ENCODE measurements at places on chromosomes 3 and 15.
A peak's percentile ranks its signal among the peaks of the same experiment; 100 is the strongest.

DNA sequence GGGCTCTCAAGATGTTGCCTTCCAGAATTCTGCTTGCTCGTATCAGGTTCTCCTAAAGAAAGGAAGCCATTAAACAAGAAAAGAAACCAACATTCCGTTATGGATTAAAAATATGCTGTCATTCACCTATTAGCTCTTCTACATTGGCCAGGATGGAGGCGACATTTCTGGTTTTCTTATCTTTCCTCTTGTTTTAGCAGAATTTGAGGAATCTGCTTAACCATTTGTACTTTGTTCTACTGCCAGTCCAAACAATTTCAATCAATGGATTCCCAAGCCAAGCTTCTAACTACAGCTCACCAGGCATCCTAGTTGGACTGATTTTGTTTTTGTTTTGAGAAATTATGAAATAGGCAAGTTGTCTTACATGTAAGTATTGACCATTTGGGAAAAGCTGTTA, 164.6 kb upstream of the TSC22D2 start:
- no peak for DNase-seq

GRCh38 chr3:158532099-158532734, 38.8 kb upstream of the MLF1 start:
- no peak for DNase-seq

DNA sequence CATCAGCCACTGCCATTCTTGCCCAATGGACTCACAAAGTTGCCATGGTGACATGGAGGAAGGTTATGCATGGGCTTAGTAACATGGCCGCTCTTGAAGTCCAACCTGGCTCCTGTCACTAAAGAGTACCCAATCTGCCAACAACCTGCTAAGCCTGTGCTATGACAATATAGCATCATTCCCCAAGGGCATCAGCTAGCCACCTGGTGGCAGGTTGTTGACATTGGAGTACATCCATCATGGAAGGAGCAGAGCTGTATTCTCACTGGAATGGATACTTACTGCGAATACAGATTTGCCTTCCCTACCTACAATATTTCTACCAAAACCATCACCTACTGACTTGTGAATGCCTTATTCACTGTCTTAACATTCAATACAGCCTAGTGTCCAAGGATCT, 138.9 kb upstream of the RORA start:
- DNase-seq, result no peak

DNA sequence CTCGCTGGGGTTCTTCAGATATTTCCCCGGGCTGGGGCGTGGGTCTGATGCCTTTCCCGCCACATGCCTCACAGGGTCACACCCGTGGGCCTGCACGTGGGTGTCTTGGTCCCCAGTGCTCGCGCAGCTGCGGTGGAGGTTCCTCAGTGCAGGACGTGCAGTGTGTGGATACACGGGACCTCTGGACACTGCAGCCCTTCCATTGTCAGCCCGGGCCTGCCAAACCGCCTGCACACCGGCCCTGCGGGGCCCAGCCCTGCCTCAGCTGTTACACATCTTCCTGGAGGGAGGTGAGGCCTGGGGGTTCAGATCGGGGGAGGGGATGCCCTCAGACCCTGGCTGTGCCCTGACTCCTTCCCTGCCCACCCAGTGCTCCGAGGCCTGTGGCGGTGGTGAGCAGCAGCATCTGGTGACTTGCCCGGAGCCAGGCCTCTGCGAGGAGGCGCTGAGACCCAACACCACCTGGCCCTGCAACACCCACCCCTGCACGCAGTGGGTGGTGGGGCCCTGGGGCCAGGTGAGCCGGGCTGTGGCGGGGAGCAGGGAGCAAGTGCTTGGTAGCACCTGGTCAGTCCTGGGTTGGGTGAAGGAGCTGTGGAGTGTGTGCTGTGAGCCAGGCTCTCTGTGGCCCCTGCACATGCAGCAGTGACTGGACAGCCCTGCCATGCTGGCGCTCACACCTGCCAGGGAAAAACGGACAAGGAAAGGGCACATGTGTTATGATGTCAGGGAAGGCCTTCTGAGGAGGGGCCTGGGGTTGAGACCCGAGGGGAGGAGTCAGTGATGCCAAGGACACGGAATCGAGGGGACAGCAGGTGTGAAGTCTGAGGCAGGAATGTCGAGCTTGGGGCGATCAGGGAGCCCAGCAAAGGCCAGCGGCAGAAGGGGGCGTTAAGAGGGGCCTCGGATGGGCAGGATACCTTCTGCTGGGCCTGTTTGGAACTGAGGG, 88.9 kb downstream of the TBC1D2B start:
- peak; percentile 72 for DNase-seq

- DNase-seq, result no peak
Measured at GRCh38 chr3:144692488-144692887, 720.9 kb downstream of the DIPK2A start.

DNA sequence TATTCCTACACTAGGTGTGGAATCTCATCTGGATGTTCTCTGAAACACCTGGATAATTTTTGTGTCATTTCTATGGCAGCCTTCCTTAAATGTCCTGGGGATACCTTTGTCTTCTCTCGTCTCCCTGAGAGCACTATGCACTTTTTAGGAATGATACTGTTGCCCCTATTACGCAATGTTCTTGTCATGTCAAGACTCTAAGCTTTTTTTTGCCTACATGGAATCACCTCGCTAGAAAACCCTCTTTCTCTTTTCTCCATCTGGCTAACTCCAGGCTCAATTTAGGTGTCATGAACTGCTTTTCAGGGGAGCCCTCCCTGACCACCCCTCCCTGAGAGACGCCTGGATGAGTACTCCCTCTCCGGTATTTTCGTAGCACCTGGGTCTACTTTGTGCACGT, 81.3 kb downstream of the SOX2 start:
- no peak for DNase-seq

GRCh38 chr3:11307830-11308432, 35.7 kb downstream of the ATG7 start:
- DNase-seq, result no peak

DNA sequence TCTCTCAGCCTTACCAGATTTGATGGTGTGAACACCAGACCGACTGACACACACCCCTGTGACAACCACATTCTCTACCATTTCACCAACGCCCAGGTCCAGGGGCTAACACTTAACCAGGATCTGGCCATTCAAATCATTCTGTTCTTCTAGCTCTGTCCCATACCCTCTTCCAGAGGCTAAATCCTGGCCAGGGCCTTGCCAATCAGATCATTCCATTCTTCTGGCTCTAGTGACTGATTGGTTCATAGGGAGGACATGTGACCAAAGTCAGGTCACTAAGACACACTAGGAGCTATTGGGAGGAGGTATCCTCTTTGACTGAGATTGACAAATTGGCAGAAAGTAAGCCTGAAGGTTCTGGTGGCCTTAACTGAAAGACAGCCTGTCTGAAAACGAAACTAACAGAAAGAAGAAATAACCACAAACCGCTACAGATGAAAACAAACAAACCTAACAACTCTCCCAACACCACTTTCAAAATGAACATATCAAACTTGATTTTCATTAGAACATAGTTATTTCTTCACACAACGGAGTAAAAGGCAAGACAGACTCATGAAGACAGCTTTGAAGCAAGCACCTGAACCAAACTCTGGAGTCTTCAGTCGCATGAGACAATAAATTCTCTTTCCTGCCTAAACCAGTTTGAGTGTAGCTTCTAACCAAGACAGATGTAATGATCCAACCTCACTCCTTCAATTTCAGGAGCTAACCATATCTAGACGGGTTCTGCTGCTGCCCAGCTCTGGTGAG, 68.5 kb downstream of the TRANK1 start:
- DNase-seq, result peak; percentile 3

DNA sequence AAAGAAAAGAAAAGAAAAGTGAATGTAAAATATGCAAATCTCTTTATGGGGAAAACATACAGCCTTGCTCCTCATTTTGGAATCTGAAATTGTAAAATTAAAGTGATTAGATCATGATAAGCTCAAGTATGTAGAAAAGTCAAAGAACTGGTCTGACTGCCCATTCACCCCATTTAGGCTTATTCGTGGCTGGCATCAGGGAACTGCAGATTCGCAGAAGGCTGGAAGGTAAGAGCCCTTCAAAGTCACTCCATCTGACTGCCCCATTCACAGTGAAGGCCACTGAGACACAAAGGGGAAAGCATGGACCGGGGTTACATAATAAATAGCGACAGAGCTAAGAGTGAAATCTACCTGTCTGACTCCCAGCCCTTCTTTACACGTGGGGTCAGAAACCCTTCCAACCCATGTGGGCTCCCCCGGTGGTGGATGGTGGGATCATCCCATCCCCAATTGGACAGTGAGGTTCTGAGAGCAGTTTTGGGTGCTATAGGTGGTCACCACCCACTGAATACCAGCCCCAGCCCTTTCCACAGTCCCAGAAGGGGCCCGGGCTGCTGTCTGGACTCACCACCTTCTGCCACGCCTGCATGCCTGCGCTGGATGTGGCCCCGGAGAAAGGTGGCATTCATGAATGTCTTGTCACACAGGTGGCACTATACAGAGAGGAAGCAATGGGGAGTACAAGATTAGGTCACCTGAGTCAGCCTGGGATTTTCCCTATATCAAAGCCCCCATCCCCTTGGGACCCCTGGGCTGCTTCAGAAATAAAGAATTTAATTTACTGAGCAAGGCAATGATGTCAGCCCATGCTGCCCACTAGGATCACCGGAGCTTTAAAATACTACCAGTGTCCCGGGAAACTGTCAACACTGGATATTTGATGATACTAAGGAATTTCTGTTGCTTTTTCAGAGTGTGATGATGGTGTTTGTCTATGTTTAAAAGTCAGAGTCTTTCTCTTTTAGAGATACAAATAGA, 17.9 kb downstream of the DZIP1L start:
- no peak for DNase-seq

DNA sequence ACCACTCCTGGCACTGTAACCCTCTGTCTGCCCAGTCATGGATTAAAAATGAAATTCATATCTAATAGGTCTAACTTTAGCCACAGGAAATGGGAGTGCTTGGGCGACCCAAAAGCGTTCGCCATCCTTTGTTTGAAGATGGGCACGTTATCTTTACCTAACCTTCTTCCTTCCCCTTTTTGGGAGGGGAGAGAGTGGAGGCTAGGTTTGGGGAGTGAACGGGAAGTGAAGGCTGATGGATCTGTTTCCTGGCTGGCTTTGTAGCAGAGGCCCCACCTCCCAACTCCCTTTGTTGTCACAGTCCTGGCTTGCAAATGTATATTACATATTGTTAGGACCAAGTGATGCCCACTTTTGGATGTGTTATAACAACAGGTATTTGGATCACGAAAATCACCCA, 98.1 kb upstream of the ARHGEF3 start:
- DNase-seq, result no peak

DNA sequence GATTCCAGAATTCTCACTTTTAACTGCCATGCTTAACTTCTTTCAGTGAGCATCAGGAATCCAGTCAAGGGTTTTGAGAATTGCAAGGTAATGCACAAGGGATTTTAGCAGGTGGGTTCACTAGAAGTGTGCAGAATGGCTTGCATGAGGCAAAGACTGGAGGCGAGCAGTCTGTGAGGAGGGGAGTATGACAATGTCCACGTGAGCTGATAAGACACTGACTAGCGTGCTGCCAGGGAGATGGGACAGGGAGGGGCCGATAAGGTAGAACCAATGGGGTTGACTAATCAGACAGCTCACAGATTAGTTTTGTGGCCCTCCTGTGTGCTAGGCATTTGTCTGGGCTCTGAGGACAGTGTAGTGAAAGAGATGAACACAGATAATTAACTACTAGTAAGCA, 102.0 kb upstream of the DAZL start:
- DNase-seq, result no peak

GRCh38 chr3:101861212-101861788, 12.0 kb downstream of the NFKBIZ start:
- no peak for DNase-seq

DNA sequence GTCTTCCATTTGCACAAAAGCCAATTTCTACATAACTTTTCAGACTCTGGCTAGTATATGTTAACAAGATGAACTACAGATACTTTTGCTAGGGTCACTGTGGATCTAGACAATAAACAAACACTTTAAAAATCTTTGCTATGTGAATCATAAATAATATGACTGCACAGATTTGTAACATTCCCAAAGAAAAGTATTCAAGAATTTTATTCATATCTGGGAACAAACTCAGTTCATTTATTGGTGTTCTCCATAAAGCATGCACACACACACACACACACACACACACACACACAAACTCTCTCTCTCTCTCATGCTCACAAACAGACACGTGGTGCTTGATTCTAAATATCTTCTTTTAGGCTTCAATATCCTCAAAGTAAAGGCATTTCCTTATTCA, 18.8 kb upstream of the THRB start:
- DNase-seq, result no peak

DNA sequence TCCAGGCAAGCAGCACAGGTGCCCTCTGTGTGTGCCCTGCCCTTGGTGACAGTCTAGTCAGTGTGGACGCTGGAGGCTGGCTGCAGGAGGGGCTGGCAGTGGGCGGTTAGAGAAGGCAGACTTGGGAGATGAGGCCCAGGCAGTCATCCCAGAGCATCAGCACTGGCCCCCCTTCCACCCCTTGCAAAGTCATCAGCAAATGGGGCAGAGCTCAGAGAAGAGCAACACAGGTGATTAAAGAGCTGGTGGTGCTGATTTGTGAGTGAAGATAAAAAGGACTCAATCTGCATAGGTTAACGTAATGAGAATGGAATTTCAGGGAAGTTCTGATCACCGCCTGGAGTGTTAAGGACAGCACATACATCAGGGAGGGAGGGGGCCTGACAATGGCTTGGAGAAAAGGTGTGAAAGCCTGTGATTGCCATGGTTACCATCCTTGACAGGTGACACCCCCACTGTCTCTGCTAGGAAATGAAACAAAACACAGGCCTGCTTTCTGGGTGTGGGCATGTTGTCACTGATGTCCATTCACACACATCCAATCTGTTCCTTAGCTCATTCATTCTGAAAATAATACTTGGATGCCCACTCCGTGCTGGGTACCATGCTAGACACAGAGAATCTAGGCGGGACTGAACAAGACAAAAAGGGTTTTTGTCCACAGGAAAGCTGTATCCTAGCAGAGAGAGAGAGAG, 269.6 kb upstream of the ST8SIA2 start:
- DNase-seq, result no peak

GRCh38 chr15:50330921-50331320, 24.1 kb downstream of the GABPB1 start:
- DNase-seq, result no peak

- no peak for DNase-seq
Measured at GRCh38 chr15:79060175-79060574, 30.4 kb downstream of the RASGRF1 start.

DNA sequence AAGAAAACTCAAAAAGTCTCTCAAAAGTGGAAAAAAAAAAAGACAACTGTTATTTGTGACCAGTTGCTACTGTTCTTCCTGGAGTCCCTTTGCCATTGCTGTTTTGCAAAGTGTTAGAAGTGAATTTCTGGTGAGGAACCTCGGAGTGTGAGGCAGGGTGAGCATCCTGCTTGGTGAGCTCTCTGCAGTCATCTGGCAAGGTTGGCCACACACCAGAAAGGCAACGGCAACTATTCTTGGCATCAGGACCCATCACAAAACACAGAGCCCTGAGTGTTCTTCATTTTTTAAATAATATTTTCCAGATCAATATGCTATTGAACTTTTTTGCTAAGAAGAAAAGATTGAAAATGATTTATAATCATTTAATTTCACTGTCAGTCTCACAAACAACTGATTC, 60.7 kb downstream of the CGNL1 start:
- DNase-seq, result no peak

Measured in SHP77 (cell line).